Activated naive CD4-positive, alpha-beta T cell treated with anti-CD3 and anti-CD28 coated beads, Interleukin-2, amount 50 U/mL, for 72 hours (primary cell): ENCODE measurements at places on chromosomes 13 and 19. TPM values are rescaled to one million over a fixed set of nuclear protein-coding genes. Genes with fewer than 3 reads are reported as not detected.

Gene SHISA7
- not detected for total RNA-seq

Gene PSG3
- total RNA-seq = 0.78 TPM

Gene ZNF557
- 7.9 TPM for total RNA-seq

Gene SHANK1
- total RNA-seq = 0.14 TPM

Gene MEIOSIN
- total RNA-seq = 0.48 TPM

Gene IRGC
- total RNA-seq = not detected

Gene CEACAM3
- total RNA-seq = not detected

Gene ZNF99
- not detected for total RNA-seq

Gene RELB
- total RNA-seq = 56.5 TPM

Gene CELF5
- not detected for total RNA-seq

Gene ANGPTL8
- not detected for total RNA-seq

Gene CCDC8
- total RNA-seq = not detected

Gene RNF113B
- not detected for total RNA-seq

- no peak for DNase-seq
Measured at GRCh38 chr19:29882719-29883105, 59.3 kb upstream of the URI1 start.

DNA sequence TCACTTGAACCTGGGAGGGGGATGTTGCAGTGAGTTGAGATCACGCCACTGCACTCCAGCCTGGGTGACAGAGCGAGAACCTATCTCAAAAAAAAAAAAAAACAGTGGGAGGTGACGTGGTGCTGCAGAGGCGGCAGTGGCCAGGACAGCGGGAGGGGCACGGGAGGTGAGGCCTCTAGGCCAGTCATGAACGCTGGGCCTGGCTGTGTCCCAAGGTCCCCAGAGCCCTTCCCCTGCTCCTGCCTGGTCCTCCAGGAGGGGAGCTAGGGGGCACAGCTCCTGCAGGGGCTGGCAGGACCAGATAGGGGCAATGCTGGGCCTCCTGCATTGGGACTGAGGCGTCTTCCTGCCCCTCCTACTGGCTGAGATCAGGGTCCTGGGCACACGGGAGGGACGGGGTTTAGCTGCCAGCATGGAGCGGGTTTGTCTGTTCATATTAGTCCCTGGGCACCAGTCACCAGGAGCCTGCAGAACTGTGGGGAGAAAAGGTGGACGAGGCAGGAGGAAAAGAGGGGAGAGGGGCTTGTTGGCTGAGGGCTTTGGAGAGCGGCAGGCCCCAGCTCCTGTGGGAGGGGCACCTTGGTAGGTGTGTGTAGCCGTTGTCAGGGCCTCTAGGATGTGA, 4.5 kb downstream of the MAP2K7 start:
- DNase-seq = peak; percentile 54

DNA sequence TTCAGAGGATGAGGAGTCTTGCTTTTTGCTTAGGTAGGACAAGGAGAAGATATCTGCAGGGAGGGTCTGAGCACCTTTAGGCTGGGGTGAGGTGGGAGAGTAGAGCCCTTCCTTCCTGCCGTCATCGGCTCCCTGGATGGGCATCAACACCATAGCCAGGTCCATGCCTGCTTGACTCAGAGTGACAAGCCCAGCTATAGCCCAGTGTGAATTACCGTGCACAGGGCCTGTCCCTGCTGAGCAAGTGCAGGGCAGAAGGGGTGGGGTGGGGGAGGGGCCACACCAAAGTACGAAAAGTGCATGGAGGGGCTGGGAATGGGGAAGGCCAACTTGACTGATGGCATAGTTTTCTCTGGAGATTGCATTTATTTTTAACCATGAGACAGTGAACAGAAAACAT, 30.3 kb upstream of the RNF113B start:
- DNase-seq = no peak

DNA sequence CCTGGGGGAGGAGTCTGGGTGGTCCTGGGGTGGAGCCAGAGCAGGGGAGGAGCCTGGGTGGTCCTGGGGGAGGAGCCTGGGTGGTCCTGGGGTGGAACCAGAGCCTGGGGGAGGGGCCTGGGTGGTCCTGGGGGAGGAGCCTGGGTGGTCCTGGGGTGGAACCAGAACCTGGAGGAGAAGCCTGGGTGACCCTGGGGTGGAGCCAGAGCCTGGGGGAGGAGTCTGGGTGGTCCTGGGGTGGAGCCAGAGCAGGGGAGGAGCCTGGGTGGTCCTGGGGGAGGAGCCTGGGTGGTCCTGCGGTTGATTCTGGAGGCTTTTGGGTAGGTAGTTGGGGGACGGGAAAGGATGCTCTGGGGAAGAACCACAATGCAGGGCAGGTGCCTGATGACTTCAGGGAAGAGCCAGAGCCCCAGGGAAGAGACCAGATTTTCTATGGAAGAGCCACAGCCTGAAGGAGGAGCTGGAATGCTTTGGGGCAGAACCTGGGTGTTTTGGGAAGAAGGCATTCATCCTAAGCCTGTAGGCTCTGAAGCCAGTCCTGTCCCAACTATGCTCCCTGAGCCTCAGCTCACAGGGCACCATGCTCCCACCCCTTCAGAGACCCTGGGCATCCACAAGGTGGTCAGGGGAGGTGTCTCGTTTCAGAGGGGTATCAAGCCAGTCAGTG, 15.0 kb downstream of the MRPS12 start:
- DNase-seq = no peak

- DNase-seq = no peak
Measured at GRCh38 chr13:114099191-114099590, 33.2 kb downstream of the RASA3 start.

- DNase-seq = no peak
Measured at GRCh38 chr13:113747291-113747833, 11.7 kb upstream of the TMEM255B start.

- DNase-seq = peak; percentile 62
Measured at GRCh38 chr13:24161010-24161775, 673 bp downstream of the SPATA13 start.

DNA sequence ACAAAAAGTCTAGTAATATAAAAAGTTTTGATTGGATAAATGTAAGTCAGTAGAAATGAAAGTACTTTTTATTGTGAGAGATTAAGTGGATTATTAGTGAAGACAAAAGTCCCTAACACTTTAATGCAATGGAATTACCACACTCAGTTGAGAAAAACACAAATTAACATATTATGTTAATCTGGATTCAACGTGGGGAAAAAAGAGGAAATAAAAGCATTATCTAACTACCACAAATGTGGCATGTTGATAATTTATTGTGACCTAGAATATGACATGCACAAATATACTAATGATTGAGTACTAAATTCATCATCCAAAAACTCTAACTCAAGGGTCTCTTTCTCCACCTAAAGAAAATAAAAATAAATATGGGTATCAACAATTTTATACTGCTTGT, 41.5 kb downstream of the FOXO1 start:
- no peak for DNase-seq

GRCh38 chr13:106588367-106588766, 20.4 kb upstream of the ARGLU1 start:
- DNase-seq = no peak

- DNase-seq = no peak
Measured at GRCh38 chr13:60572003-60572798, 175.2 kb downstream of the TDRD3 start.

GRCh38 chr19:49080392-49080791, 4.9 kb upstream of the SNRNP70 start:
- no peak for DNase-seq

DNA sequence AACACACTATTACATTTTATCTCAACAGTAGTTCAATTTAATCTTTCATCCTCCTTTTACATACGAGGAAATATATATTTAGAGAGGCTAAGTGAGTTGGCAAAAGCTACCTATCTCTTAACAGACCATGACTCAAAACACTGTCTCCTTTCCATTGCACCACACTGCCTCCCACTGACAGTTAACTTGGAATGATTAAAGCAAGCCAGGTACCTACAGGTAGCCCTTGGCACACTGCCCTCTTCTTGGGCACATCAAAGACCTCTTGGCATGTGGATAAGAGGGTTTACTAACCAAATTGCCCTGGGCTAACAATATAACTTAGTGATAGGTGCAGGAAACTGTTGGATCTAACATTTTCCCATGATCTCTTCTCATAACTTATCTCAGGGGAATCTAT, 1.8 kb downstream of the ABHD13 start:
- DNase-seq = no peak

DNA sequence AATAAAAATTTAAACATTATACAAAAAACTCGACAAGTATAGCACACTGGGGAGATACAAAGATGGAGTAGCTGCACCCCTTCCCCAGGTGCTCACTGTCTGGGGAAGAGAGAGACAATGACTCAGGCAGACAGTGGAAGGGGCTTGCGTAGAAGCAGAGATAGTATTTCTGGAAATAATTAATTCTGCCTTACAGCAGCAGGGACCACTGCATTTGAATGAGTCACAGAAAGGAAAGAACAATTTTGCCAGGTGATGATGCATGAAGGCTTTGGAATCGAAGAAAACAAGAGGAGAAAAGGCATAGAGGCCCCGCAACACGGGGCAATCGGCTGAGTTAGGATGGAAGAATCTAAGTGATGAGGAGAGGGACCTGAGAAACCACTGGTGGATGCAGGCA, 447.4 kb downstream of the EFNB2 start:
- DNase-seq = no peak

DNA sequence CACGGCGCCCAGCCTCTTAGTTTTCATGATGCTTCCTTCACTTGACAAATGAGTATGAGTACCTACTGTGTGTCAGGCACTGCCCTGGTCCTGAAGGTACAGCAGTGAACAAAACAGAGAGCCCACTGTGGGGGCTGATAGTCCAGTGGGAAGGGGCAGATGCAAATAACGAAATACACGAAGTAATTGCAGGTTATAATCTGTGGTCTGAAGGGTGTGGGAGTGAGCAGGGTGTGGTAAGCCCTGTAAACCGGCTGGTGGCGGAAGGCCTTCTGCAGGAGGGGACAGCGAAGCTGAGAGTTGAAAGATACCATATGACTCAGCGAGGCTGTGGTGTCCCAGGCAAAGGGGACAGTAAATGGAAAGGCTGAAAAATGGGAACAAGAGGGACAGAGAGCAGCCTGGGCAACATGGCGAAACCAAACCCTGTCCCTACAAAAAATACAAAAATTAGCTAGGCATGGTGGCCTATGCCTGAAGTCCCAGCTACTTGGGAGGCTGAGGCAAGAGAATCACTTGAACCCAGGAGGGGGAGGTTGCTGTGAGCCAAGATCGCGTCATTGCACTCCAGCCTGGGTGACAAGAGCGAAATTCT, 60.5 kb downstream of the MAP4K1 start:
- no peak for DNase-seq

- DNase-seq = no peak
Measured at GRCh38 chr19:32254509-32254890, 90.9 kb upstream of the ZNF507 start.

DNA sequence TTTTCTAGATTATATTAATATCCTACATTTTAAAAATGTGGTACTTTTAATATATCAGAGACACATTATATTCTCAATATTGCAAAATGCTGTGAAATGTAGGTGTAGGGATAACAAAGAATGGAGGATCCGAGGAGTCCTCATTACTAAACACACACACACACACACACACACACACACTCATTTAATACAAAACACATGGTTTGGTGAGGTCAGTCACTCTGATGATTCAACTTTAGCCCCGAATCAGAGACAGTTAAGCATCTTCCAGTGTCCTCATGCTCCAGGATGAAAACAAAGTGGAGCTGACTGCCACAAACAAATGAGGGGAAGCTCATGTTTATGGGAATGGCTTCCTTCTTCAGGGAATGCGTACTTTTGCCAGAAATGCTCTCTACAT, 147.5 kb downstream of the CYSLTR2 start:
- no peak for DNase-seq

GRCh38 chr13:23787464-23787863, 101.7 kb downstream of the MIPEP start:
- no peak for DNase-seq

- no peak for DNase-seq
Measured at GRCh38 chr13:50936679-50937078, 27.1 kb downstream of the RNASEH2B start.

DNA sequence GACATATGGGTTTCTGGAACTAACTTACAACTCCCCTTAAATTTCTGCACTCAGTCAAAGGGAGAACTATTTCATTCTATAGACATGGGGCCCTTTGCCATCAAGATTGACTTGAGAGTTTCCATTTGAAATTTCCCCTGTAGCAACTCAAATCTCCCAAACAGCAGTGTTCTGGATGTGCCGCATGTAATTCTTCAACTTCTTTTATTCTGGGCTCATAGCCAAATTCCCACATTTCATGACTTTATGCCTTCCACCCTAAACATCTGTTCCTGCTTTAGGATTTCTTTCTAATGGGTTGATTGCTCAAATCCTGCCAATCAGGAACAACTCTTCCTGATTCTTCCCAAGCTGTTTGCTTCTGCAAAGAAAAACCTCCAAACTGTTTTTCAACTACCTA, 336.0 kb downstream of the TBC1D4 start:
- DNase-seq = no peak

DNA sequence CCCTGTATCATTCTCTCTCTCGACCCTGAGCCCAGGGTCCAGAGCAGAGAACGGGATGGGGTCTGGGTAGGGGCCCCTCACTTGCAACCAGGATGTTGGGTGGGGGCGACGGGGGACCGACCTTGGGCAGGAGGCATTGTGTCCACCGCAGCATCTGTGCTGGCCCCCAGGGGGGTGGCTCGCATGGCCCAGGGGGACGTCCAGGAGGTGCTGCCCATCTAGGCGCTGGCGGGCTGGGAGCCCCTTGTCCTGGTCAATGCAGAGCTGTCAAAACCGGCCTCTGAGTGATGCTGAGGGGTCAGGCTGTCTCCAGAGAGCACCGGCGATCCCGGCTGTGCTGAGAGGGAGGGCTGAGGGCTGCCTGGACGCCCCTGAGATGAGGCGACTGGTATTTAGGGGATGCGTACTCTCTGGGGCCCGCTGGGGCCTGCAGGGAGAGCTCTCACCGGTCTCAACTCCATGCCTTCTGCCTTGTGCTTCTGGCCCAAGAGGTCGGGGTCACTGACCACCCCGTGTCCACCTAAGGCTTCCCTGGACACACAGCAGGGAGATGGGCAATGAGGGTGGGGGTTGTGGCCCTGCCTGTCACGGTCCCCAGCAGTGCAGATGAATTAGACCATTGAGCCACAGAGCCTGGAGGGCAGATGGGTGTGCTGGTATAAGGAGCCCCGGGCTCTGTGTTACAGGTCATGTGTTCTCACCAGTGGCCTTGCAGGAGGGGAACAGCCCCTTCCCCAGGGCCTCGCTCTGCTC, 8.6 kb downstream of the RPS9 start:
- DNase-seq = no peak

- DNase-seq = no peak
Measured at GRCh38 chr19:38281811-38282566, 17.6 kb downstream of the SPINT2 start.

GRCh38 chr19:30631033-30631370, 258.8 kb downstream of the ZNF536 start:
- no peak for DNase-seq

GRCh38 chr13:27360562-27360961, 63.9 kb upstream of the GTF3A start:
- no peak for DNase-seq

GRCh38 chr13:78325585-78325984, 277.8 kb downstream of the POU4F1 start:
- DNase-seq = no peak

DNA sequence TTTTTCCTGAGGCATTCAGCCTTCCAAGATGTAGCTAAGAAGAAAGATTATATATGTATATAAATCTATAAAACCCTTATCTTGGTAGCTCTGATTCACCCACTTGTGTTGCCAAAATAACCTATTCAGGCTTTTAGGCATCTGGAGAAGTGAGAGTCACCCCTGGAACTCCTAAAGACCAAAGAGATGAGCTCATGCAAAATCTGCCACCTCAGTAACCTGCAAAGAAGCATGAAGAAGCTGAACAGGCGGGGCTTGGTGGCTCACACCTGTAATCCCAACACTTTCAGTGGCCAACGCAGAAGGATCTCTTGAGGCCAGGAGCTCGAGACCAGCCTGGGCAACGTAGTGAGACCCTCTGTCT, 393.7 kb downstream of the FOXO1 start:
- no peak for DNase-seq
